ENCODE measurements at places on chromosomes 13 and 19.

DNA sequence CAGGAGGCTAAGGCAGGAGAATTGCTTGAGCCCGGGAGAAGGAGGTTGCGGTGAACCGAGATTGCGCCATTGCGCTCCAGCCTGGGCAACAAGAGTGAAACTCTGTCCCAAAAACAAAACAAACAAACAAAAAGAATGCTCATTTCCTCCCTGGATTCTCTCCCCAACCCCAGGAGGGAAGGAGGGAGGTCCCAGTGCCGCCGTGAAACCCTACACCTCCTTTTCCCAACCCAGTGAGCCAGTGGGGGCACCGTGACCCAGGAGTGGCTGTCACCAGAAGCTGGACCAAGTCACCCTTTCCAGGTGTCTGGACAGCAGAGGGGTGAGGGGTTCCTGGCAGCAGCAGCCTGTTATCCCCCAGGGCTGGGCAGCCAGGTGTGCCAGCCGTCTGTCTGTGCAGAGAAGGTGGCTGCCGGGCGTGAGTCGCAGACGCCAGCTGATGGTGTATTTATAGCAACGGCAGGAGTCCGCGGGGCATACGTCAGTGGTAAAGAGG, 23.5 kb downstream of the NFIC start:
- no peak for DNase-seq

GRCh38 chr13:110680852-110681251, 25.1 kb downstream of the CARS2 start:
- DNase-seq = no peak

DNA sequence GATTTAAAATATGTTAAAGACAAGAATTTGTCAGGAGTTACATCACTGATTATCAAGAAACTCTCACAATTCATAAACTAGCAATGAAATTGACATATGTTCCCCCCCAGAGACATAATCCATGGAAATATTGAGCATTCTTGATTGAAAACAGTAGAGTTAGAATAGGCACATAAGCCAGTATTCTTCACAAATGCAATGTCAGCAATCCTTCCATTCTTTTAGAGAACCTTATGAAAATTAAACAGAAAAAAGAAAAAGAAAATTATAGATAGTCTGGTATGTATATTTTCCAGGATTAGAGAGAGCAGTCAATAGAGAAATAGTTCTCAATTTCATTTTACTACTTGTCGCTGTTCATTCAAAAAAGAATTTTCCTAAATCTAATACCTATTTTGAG, 458.4 kb downstream of the EFNB2 start:
- no peak for DNase-seq

GRCh38 chr13:31246918-31247317, 47.1 kb downstream of the B3GLCT start:
- no peak for DNase-seq

GRCh38 chr19:10767726-10768125, 49.8 kb downstream of the DNM2 start:
- DNase-seq = no peak

GRCh38 chr13:65416784-65417183, 1813.4 kb downstream of the PCDH9 start:
- DNase-seq = no peak

DNA sequence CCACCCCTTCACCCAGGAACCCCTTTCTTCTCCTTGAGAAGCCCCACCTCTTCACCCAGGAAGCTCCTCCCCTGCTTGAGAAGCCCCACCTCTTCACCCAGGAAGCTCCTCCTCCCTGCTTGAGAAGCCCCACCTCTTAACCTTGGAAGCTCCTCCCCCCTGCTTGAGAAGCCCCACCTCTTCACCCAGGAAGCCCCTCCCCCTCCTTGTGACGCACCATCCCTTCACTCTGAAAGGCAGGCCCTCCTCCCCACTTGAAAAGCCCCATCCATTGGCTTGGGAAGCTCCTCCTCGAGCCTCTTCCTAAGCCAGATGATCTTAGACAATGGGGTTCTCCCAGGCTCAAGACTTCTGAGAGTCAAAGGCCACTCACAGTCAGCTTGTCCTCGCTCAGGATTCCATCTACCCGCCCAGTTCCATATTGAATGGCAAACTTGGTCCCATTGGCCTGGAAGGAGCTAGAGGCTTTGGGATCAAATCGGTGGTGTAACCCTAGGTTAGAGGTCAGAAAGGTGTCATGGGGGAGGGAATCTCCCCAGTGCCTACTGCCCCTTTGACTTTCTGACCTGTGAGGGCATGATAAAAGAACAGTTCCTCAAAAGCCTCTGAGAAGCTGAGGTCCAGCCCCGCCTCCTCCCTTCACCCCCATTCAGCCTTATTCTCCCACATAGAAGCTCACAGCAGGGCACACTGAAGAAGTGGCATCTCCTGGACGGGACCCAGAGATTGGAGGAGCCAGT, 4.0 kb downstream of the NAPSA start:
- DNase-seq = no peak

DNA sequence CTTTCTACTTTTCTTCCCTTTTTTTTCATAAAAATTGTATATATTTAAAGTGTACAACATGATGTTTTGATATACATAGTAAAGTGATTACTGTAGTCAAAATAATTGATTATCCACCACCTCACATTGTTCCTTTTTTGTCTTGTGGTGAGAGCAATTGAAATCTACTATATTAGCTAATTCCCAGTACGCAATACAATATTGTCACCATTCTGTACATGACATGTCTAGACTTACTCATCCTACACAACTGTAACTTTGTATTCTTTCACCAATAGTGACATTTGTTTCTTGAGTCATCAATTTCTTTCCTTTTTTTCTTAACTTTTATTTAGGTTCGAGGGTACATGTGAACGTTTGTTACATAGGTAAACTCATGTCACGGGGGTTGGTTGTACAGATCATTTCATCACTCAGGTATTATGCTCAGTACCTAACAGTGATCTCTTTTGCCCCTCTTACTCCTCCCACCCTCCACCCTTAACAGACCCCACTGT, 265.2 kb downstream of the KCNRG start:
- no peak for DNase-seq

DNA sequence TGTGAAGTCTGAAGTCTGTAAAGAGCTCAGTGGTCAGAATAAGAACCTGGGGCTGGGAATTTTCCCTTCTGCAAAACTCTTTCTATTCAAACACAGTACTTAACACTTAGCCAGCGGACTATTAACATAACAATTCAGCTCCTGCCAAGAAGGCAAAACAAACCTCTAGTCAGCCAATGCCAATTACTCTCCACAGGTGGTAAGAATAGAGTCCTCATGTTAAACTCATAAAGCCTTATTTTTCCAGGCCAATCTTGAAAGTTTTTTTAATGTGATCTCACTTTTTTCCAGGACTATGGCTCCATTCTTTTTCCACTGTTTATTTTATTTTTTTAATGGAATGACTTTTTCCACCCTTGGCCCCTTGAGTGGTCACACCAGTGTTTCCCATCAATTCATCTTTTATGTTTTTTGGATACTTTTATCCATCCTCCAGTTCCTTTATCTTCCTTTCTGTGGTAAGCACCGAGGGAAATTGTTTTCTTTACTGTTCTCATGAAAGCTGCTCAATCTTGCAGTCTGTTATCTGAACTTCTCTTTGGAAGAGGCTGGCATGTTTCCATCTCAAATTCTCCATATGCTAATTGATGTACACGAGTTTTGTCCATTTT, 217.3 kb downstream of the LHFPL6 start:
- DNase-seq = no peak

DNA sequence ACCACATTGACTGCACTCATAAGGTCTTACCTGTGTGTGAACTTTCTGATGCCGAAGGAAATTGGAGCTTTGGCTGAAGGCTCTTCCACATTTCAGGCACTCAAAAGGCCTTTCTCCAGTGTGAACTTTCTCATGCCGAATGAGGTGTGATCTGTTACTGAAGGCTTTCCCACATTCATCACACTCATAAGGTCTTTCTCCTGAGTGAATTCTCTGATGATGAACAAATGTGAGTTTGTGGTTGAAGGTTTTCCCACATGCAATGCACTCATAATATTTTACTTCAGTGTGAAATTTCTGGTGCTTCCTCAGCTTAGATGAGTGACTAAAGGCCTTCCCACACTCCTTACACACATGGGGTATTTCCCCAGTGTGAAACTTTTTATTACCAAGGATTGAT, 5.7 kb downstream of the ZNF132 start:
- DNase-seq = no peak

- DNase-seq = no peak
Observed at GRCh38 chr13:75870397-75870903, 234.3 kb downstream of the LMO7 start.

- DNase-seq = no peak
Observed at GRCh38 chr19:38417544-38418506, 8.2 kb downstream of the RASGRP4 start.

DNA sequence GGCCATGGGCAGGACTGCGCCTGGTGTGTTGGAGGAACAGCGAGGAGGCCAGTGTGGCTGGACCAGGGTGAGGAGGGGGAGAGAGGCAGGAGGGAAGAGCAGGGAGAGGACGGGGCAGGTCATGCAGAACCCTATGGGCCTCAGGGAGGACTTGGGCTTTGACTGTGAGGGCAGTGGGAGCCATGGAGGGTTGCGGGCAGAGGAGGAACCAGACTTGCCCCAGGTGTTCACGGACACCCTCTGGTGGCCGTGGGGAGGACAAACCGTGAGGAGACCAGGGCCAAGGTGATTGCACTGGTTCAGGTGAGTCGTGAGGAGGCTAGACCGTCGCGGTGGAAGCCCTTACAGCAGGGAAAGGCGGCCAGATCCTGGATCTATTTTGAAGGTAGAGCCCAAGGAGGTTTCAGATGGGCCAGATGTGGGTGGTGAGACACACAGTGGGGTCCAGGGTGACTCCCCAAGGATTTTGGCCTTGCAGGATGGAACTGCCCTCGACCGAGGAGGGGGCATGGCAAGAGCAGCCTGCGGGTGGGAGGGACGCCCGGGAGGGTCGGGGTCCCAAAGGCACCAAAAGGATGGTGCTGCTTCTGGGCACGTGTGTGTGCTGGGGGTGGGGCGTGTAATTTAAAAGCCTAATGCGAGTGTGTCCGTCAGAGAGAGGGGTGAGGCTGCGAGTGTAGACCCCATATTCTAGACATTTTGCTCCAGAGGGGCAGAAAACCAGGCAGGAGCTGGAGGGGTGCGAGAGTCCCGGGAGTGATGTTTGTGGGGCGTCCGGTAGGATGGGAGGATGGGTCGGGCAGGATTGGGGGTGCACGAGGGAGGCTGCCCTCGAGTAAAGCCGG, 2.7 kb upstream of the REXO1 start:
- DNase-seq = no peak

- peak; percentile 30 for DNase-seq
Observed at GRCh38 chr19:6530386-6531162, at the start of gene TNFSF9. Gene TNFSF9, plus strand, starts transcription at chr19:6531026. Its CDS starts 11 bp downstream, at chr19:6531037.

DNA sequence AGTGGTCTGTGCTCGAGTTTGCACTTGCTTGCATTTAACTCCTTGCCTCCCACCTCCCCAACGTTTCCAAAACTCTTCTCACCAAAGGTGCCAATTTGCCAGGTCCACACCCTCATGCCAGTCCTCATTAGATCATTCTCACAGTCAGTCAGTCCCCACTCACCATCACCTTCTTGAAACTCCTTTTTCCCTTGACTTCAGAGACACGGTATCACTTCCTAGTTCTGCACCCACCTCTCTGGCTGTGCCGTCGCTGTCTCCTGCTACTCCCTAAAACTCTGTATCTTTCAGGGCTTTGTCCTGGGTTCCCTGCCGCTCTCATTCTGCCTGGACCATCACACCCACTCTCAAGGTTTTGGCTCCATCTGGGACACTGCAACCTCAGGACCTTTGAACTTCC, 19.6 kb downstream of the OLFM2 start:
- no peak for DNase-seq

DNA sequence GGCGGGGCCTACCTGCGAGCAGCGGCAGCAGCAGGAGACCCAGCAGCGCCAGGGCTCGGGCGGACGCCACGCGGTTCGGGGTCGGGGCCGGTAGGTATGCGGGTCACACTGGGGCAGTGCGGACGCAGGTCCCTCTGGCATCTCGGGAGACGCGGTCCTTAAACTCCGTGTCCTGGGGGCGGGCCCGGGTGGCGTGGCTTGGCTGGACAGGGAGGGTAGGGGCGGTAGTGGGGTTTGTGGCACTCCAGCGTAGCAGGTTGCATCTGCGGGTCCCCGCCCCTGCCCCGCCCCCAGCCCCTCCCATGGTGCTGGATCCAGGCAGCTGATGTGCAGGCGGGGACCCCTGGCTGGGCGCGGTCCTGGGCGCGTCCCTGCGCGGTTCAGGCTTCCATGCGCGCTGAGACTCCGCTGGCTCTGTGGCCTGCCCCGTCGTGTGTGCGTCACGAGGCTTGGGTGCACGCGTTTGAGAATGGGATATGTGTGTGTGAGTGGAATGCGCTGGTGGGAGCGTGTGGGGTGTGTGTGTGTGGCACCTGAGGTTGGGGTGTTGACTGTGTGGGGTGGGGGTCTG, 96.1 kb downstream of the WTIP start:
- DNase-seq = no peak

GRCh38 chr13:89066868-89067466, 1395.8 kb downstream of the SLITRK5 start:
- no peak for DNase-seq

GRCh38 chr13:112178769-112179168, 111.8 kb downstream of the SOX1 start:
- no peak for DNase-seq

DNA sequence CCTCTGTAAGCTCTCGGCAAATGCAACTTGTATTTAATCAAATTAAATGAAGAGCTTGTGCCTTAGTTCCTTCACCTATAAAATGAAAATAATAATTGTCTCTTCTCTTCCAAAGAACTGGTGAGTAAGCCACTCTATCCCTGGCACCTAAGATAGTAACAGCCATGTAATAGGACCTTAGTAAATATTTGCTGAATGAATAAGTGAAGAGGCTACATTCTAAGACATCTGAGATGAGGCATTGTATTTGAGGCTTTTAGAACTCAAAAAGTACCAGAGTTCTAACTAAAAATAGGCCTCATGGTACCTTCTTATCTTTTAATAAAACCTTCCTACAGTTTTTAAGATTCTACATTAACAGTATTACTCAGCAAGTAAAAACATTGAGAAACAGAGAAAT, 17.3 kb upstream of the DCLK1 start:
- no peak for DNase-seq

GRCh38 chr19:3184847-3185460, 776 bp upstream of the NCLN start:
- DNase-seq = no peak

- no peak for DNase-seq
Observed at GRCh38 chr13:30712536-30713532, 22.5 kb upstream of the ALOX5AP start.

GRCh38 chr19:50167314-50167721, 4.2 kb upstream of the IZUMO2 start:
- peak; percentile 54 for DNase-seq

GRCh38 chr19:50178859-50179537, 15.9 kb upstream of the IZUMO2 start:
- DNase-seq = peak; percentile 54

DNA sequence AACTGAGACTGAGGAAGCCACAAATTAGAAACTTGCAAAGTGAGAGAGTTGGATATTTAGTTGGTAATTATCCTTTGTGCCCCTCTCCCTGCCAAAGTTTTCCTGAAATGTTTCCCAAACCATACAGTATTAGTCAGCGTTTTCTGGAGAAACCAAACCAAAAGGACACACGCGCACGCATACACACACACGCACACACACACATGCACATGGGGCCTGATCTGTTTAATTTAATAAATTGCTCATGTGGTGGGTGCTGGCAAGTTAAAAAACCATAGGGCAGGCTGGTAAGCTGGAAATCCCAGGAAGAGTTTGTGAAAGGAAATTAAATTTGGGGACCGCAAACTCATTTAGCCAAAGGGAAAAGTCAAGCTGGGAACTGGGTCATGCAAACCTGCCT, 11.7 kb upstream of the CYSLTR2 start:
- no peak for DNase-seq
